ENCODE measurements at places on chromosomes 6 and 20.

DNA sequence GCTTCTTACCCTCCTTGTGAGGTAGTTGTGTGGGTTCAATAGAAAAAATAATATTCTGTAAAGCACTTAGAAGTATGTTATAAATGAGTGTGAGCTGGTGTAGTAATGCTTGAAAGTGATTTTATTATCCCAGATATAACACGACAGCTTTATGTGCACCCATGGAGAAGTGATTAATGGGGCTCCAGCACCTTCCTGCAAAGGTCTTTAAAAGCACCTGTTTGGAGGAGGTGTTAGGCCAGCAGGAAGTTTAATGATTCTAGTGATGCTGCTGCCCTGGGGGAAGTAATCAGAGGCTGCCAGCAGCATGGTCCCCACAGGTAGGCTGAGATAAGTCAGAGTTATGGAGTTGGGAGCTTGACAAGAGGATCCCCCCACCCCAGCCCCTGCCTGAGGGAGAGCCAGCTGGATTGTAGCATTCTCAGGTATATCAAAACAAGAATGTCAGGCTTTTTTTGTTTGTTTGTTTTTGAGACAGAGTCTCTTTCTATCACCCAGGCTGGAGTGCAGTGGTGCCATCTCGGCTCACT, 166.3 kb downstream of the PHACTR1 start:
- no peak for DNase-seq

DNA sequence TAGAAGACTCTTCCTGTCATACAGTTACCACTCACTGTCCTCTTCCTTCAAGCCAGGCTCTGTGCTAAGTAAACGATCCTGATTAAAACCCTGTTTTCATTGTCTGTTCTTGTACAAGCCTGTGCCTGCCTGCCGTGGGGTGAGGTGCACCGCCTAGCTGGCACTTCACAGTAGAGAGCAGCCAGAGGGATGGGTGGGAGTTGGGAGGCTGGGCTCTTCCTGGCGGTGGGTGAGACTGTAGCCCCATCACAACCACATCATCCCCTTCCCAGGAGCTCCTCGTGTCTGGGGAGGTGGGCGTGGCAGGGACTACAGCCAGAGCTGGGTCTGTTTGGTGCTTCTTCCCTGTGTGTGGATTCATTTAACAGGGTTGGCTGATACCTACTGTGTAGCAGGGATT, 382.0 kb downstream of the TAF4 start:
- DNase-seq, result no peak

DNA sequence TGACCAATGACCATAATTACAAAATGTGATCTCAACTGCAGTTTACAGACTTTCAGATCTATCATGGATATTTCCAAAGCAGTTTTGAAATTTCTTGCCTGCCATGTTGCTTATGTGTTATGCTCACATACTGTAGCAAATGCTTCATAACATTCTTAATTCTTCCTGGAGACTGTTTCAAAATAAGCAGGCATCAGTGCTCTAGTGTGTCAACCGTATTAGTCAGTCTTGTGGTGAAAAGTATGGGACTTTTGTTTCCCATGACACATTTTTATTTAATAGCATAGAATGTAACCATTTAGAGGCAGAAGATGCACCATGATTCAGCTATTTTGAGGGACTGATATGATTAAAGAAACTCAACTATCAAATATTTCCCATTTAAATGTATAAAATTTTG, 1.7 kb downstream of the POPDC3 start:
- no peak for DNase-seq

DNA sequence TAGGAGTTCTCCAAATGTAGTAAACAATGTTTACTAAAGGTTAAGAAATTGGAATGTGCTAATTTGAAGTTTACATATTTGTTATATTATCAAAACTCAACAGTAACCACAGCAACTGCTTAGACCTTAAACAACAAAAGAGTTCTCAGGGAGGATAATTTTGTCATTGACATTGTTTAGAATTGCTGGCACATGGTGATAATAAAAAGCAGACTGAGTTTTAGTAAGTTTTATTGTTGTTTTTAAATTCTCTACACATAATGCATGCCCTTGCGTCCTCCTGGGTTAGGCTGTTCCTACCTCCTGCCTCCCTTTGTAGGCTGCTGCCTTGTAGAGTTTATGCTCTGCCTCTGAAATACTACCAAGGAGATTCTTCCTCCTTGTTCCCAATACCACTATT, 28.7 kb downstream of the LAMA4 start:
- DNase-seq, result no peak

- no peak for DNase-seq
These were observed 90.0 kb downstream of the CHMP4B start for GRCh38 chr20:33901132-33901523.

GRCh38 chr6:167879612-167880011, 52.9 kb downstream of the AFDN start:
- DNase-seq, result no peak

- DNase-seq, result no peak
These were observed 1028.6 kb upstream of the CITED2 start for GRCh38 chr6:140403020-140403419.

DNA sequence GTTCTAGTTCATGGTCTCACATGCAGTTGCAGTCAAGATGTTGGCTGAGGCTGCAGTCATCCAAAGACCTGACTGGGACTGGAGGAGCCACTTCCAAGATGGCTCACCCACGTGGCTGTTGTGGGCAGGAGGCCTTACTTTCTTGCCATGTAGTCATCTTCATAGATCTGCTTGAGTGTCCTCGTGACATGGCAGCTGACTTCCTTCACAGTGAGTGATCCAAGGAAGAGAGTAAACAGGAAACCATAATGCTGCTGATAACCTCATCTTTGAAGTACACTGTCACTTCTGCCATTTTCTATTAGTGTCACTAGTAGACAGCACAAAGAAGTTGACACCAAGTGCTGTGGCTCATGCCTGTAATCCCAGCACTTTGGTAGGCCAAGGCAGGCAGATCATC, 40.1 kb upstream of the AKIRIN2 start:
- peak; percentile 3 for DNase-seq

DNA sequence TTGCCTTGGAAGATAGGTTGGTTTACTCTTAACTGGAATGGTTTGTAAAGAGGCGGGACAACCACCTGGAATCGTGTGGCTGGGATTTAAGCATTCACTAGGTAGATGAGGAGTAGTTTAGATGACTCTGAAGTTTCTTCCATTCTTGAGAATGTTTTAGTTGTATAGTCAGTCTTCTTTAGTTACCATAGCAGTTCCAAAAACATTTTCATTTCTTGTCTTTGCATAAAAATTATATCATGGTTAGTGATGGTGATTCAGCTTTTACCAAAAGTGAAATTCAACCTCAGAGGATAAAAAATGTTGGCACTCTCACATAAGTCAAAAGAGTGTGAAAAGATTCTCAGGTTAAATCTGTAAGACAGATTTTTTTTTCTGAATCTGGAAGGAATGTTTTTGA, 70.3 kb downstream of the SMAP1 start:
- DNase-seq, result no peak

- DNase-seq, result no peak
These were observed 80.7 kb downstream of the FOXF2 start for GRCh38 chr6:1470040-1470439.

- DNase-seq, result no peak
These were observed 23.7 kb upstream of the TSHZ2 start for GRCh38 chr20:52948491-52948890.

DNA sequence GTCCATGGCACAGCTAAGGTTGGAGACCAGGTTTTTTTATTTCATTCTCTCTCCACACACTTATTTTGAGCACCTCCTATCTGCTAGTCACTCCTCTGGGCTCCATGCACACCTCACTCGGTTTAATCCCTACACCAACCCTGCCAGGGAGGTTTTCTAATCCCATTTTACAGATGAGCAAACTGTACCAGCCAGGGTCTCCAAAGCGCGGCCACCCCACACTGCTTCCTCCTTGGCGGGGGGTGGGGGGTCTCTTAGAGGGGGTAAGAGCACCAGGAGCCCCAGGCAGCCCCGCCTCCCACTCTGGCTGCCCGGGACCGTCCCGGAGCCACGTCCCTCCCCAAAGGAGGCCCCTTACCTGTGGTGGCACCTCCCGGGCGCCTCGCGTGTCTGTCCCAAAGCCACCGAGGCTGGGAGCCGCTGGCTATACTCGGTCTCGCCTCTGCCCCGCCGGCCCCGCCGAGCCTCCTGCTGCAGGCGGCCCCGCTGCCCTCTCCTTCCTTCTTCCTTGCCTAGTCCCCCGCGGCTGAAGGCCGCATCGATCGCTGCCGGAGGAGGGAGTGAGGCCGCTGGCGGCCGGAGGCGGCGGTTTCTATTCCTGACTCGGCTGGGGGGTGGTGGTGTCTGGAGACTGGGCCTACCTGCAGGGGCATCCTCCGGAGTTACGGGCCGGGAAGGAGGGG, at the start of gene KCNS1:
Gene KCNS1, minus strand, starts transcription at position 565 of the 683 bp plus-strand sequence. CDS start 1,891 bp downstream, outside the sequence.
- no peak for DNase-seq

DNA sequence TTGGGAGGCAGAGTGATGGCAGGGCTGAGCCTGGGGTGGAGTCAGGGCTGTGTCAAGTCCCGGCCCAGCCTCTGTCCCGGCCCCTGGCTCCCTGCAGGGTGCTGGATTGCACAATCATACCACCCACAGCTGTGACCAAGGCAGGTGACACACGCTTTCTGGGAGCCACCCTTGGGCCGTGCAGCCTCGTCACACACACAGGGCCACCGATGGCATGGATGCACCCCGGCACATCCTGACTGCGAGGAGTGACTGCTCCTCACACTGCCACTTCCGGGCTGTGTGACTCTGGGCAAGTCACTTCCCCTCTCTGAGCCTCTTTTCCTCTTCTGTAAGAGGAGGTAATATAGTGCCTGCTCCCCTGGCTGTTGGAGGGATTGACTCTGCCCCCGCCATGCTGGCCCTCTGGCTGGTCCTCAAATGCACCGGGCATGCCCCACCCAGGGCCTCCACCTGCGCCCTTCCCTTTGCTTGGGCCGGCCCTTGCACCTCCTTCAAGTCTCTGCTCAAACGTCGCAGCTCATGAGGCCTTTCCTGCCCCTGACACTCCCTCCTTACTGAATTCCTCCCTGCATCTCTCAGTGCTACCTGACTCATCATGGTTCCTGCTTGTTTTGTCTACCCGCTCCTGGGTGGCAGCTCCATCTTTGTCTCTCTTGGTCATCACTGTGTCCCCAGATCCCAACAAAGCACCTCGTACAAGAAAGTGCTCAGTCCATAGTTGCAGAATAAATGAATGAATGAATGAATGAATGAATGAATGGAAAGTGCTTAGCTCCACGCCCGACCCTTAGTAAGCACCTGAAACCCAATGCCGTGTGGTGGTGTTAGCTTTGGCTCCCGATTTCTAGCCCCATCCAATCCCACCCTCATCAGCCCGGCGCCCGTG, 93.5 kb downstream of the CEBPB start:
- DNase-seq, result no peak

GRCh38 chr20:44967207-44967807, 995 bp downstream of the STK4 start:
- DNase-seq, result no peak

GRCh38 chr6:155528982-155529453, 73.4 kb upstream of the NOX3 start:
- DNase-seq, result no peak

DNA sequence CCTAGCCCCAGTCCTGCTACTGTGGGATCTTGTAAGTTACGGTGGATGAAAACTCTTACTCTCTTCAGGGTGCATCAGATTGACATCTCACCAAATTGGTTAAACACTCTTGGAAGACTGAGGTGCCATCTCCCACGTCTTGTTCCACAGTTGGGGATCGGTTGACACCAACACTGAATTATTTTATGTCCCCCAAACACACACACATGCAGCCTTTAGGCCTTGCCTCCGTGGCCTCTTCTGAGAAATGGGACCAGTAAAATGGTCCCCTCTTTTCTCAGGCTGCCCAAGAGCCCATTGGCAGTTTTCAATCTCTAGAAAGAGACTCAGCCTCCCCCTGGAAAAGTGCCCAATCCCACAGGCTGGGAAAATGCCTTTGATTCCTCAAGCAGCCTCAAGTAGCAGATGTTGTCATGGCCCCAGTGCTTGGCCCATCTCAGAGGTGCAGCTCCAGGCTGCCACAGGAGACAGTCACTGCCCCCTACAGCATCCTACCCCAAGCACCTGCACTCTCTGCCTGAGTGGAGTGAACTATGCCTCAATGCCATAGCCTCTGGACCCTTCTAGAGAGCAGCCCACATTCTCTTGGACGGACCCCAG, 163.9 kb downstream of the ANKRD60 start:
- DNase-seq, result no peak

- DNase-seq, result no peak
These were observed 254.0 kb upstream of the TAB2 start for GRCh38 chr6:149063468-149063867.

DNA sequence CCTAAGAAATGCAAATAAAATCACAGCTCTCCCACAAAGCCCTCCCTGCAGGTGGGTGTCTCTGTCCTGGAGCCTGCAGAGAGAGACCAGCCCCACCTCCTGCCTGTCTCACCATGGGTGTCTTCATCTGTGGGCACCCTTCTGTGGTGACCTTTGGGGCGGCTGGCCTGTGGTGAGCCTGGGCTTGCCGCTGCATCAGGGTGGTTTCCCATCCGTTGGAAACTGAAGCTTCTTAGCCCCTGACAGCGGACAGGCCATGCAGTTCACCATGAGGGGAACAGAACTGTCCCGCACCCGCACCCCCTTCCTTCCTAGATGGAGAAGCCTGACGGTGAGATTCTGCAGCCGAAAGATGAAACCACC, 42.3 kb upstream of the FRMD1 start:
- DNase-seq, result no peak

DNA sequence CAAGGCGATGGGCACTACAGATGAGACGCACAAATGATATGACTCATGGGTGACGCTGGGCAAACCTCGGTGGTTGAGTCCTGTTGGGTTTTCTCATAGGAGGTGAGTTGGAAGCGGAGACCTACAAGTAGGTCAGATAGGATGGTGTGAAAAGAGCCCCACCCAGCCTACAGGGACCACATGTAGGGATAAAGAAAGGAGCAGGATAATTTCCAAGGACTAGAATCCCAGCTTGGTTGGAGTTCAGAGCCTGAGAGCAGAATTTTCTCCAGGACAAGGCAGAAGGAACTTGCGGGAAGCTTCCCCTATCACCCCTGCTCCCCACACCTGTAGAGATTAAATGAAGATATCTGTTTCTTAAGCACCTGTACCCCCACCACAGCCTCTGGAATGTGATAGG, 489.7 kb upstream of the CDH4 start:
- no peak for DNase-seq

DNA sequence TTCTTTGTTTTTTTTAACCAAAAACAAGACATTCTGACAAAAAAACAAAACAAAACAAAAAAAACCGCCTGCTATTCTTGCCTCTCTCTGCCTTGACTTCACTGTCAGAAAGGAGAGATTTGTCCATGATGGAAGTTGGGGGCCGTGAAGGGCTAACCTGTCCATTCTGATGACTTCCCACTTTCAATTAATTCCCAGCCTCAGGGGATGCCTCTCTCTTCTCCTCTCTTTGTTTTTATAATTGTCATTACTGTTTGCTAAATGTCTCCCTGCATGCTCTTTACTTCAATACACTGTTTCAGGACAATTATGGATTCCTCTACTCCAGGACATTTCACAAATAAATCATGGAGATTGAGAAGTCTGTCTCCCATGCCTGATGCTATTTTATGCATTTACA, 130.5 kb upstream of the CNR1 start:
- DNase-seq, result no peak

GRCh38 chr20:58629215-58629580, 21.9 kb upstream of the STX16 start:
- no peak for DNase-seq

Data from activated CD4-positive, CD25-positive, alpha-beta regulatory T cell (primary cell).